IMR-90 (cell line): ENCODE measurements at places on chromosomes 4 and X. TPM values are rescaled to one million over a fixed set of nuclear protein-coding genes. Genes with fewer than 3 reads are reported as not detected.

PRR27 gene
- not detected in 2 replicates for total RNA-seq

OPN1MW2 gene
- not detected in 2 replicates for total RNA-seq

GK2 gene
- not detected in 2 replicates for total RNA-seq

MAGEA12 gene
- not detected in 2 replicates for total RNA-seq
